Frontal cortex (tissue), 4 donors: ENCODE measurements at places on chromosomes 16 and 17. TPM values are rescaled to one million over a fixed set of nuclear protein-coding genes. Genes with fewer than 3 reads are reported as not detected.

DNA sequence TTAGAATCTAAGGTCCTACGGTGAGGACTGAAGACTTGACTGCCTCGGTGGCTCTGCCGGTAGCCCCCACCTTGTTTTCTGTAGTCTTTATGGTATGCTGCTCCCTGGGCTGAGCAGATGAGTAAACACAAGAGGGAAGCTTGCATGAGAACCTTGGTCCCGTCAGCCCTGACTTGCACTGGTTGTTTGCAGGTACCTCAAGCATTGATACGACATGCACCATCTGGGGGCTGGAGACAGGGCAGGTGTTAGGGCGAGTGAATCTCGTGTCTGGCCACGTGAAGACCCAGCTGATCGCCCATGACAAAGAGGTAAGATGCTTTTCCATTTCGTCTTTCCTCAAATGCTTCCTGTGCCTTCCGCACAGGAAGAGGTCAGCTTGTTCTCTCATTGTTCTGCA is 21.1 kb upstream of the TACO1 start:
- DNase-seq, result no peak

DNA sequence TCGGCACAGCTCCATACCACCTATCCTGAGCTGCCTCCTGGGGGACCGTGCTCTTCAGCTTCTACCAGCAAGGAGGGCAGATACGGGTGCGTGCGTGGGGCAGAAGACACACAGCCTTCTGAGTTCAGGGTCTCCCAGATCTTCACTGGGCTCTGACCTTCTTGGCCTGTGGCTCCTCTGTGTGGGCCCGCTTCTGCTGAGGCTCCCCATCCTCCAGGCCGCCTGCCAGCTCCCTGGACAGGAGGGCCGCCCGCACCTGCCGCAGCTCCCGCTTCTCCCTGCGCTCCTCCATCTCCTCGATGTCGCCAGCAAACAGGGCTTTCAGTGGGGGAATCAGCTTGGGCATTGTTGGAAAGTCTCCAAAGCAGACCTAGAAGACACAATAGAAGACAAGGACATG is 25.2 kb downstream of the ELAC2 start:
- DNase-seq, result no peak

The IRX3 gene
- total RNA-seq, result under 0.01 TPM

The CCL23 gene
- not detected for total RNA-seq

The TBX2 gene
- 1.2 TPM for total RNA-seq

GRCh38 chr16:70692873-70693671 is 7.2 kb upstream of the MTSS2 start:
- no peak for DNase-seq

DNA sequence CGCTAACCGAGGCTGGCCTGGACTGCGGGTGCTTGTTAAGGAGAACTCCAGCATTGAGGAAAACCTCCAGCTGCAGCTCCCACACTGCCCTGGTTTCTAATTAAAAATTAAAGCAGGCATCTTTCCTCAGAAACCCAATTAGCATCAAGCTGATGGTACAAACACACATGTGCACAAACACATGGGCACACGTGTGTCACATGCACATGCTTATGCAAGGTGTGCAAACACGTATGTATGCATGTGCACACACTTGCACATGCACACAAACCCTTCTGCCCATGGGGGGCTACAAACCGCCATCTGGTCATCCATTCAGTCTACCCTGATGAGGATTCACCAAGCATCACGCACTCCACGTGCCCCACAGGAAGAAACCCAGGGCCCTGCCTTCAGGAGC is 182.5 kb downstream of the ZNF423 start:
- no peak for DNase-seq

The FAM171A2 gene
- 60.7 TPM for total RNA-seq

DNA sequence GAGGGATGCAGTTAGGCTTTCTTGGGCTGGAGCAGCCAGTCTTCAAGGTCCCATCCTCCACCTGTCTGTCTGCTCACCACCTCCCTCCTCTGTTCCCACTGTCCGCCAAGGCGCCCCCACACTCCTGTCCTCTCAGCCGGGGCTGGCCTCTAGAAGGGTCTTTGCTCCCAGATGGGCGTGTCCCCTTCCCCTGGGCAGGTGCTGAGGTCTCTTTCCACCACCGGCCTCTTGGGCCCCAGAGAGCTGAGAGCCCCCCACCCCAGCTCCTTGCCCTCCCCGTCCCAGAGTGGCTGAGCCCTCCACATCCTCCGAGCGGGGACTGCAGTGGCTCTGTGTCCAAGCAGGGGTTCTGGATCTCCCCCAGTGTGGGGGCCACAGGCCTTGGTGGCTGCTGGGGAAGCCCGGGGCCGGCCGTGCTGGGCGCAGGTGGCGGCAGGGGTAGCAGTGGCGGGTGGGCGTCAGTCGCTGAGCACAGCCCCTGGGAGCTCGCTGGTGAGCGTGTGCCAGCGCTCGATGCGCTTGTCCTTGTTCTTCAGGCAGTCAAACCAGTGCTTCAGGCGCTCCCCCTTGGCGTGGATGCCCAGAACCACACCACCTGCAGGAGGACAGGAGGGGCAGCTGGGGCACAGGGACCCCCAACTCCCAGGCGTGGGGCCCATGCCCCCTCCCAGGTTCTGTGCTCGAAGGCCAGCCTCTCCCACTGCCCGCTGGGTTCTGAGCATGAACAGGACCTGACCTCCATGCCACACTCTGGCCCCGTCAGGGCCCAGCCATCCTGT is 9.8 kb downstream of the SCGB1C2 start:
- no peak for DNase-seq

- DNase-seq, result no peak
Observed at GRCh38 chr16:80045861-80046260, 445.3 kb upstream of the MAF start.

The NHERF1 gene
- total RNA-seq, result 4.1 TPM

The KDM8 gene
- 3.3 TPM for total RNA-seq

DNA sequence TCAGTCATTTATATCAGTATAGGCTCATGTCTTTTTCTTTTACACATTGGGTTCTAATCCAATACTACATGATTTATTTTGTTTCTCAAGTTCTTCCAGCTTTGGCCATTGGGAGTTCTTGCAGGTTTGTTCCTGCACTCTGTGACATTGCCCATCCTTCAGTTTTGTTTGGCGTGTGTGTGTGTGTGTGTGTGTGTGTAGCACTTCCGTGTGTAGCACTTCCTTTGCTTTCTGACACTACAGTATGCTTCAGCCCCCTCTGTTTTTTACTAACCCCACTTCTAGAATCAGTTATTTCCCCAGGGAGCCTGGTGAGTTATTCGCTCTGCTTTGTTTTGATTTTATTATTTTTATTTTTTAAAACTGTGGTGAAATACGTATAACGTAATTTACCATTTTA is 75.6 kb upstream of the LGALS9 start:
- DNase-seq, result no peak

- no peak for DNase-seq
Observed at GRCh38 chr16:86343796-86344585, 166.3 kb upstream of the FOXF1 start.

GRCh38 chr17:64950871-64951270 is 31.6 kb upstream of the LRRC37A3 start:
- no peak for DNase-seq

- peak; percentile 21 for DNase-seq
Observed at GRCh38 chr17:68972119-68972704, 17.0 kb upstream of the ABCA8 start.

The TBC1D28 gene
- under 0.01 TPM for total RNA-seq

The MPO gene
- total RNA-seq, result 1.2 TPM

GRCh38 chr17:32495359-32496231 is 8.8 kb downstream of the CDK5R1 start:
- DNase-seq, result no peak

GRCh38 chr16:66728804-66729203 is 22.6 kb downstream of the DYNC1LI2 start:
- no peak for DNase-seq

DNA sequence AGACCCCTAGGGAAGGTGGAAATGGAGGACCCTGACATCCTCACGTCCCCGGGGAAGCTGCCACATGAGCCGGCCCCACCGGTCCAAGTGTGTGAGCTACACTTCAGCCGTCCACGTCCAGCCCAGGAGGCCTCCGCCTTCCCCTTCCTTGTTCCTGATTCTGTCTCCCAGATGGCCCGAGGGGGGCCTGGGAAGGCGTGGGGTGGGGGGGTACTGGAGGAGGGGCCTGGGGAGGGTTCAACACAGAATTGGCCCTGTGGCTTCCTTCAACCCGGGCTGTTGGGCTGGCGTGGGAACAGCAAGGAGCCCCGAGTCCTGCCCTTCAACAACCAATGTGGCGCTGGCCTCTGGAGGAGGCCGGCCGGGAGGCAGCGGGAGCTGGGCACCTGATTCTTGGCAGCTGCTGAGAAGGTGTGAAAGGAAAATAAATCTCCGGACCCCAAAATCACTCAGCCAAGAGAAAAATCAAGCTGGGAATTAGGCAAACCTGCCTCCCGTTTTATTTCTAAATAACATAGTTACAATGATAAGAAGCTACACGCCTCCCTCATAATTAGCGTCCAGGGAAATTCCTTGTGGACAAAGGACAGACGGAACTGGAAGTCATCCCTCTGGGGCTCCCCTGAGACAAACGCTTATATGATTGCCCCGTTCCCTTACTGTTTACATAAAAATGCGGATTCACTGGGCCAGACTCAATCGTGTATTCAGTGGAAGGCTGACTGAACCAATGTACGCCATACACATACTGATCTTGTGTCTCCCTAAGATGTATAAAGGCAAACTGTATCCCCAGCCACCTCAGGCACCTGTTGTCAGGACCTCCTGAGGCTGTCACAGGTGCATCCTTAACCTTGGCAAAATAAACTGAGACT is 1.8 kb upstream of the APRT start:
- no peak for DNase-seq

The ABCA3 gene
- 36.3 TPM for total RNA-seq

DNA sequence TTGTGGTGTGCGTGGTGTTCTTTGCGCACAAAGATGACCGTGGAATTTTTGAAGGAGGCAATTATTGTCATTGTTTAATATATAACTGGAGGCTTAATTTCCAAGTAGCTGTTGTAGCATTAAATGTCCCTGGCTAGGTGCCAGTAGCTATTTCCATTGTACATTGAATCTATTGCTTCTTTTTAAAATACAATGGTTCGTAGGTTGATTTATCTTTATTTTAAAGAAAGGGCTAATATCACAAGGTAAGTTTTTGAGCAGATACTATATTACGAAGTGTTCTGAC is 127.1 kb downstream of the RPTOR start:
- DNase-seq, result no peak

GRCh38 chr17:33688771-33689170 is 395.7 kb upstream of the ASIC2 start:
- no peak for DNase-seq
